ENCODE measurements at places on chromosomes 6 and 20. TPM values are rescaled to one million over a fixed set of nuclear protein-coding genes. Genes with fewer than 3 reads are reported as not detected.

- no peak for DNase-seq
Measured at GRCh38 chr6:17054647-17055046, 47.2 kb upstream of the STMND1 start.

The MOG gene
- polyA plus RNA-seq: not detected

DNA sequence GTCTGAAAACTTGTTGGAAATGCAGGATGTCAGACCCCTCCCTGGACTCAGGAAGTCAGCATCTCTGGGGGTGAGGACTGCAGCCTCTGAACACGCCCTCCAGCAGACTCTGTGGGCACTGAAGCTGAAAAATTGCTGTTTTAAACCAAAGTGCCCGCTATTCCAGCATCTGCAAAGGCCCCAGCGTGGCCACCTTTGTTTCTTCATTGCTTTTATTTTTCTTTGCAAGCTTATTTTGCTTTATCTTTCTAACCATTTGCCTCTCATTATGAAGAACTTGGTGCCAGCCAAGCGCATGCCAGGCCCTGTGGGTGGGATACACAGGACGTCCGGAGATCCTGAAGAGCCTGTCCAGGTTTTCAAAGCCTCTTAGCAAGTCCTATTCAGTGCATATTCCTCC lies 203.9 kb upstream of the CST7 start:
- DNase-seq: no peak

The DAAM2 gene
- polyA plus RNA-seq: 24.2 TPM

The MANEA gene
- polyA plus RNA-seq: 29.1 TPM

DNA sequence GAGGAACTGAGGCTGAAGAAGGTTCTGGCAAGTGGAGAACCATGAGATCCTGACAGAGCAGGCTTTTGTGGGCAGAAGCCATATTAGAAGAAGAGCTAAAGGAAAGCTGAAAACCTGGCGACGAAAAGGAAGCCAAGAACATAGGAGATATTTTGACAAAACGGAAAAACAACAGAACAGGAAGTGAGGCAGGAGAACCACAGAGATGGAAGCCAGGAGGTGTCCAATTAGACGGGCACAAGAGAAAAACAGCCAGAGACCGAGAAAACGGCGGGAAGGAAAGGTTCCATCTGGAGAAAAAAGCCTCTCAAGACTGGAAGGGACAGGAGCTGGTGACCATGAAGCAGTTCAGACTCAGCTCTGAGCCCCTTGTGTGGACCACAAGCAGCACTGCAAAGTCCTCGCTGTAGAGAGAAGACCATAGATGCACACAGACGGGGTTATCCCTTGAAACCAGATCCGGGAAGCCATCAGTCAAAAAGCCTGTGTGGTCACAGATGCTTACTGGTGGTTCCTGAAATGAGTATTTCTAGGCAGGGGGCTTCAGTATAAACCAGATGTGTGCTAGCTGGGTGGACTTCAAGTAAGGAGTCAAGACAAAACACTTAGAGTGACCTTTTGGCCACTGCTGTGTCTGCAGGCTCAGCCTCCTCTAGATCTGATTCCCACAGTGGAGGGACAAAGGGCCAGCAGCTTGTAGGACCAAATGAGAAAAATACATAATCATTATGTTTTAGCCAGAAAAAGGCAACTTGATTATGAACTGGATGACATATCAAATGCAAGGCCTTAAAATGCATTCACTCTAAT lies 30.7 kb downstream of the SSR1 start:
- no peak for DNase-seq

The PNLDC1 gene
- 0.24 TPM for polyA plus RNA-seq

Measured in renal cortex interstitium (tissue), 15 donors.